Urinary bladder (tissue), 4 donors: ENCODE measurements at places on chromosomes 6 and 20. TPM values are rescaled to one million over a fixed set of nuclear protein-coding genes. Genes with fewer than 3 reads are reported as not detected.

GRCh38 chr20:35886537-35886936 lies 67.8 kb downstream of the SCAND1 start:
- no peak for DNase-seq

- DNase-seq: no peak
Observed at GRCh38 chr20:58634059-58634458, 17.0 kb upstream of the STX16 start.

The COL20A1 gene
- not detected for polyA plus RNA-seq

DNA sequence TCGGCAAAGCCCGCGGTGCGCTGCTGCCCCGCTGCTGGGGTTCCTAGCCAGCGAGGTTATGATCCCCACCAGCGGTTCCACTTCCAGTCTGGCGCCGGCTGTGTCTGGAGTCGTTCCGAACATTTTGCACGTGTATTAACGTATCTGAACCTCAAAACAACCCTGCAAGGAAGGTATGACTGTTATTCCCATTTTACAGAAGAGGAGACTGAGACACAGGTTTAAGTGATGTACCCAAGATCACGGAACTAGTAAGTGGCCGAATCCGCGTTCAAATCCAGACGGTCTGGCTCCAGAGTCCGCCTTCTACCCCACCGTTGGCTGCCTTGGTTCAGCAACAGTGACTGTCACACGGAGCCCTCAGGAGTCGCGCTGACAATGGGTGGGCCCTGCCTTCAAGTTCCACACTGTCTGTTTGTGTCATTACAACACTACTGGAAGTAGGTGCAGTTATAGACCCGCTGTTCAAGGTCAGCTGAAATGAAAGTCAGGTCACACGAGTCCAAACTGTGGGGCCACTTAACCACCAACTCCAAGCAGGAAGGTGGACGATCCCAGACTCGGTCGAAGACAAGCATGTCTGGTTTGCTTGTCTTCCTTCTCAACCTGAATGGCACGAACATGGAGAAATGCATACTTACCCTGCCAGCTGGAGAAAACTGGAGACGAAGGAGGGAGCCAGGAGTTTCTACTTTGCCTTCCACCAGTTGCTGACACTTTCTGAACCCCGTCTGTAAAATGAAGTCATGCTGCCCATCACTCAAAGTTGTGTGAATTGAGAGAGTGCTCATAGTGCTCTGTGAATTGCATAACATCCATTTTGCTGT lies 803 bp upstream of the SRXN1 start:
- no peak for DNase-seq

GRCh38 chr6:152695372-152696045 lies 2.2 kb upstream of the MYCT1 start:
- no peak for DNase-seq

The IFT52 gene
- 28.9 TPM for polyA plus RNA-seq

GRCh38 chr6:15403094-15403755 lies 157.4 kb downstream of the JARID2 start:
- DNase-seq: no peak

The SFT2D1 gene
- polyA plus RNA-seq: 47.2 TPM

The KCNK5 gene
- polyA plus RNA-seq: 3.1 TPM
